ENCODE measurements at places on chromosomes 5 and 9.

GRCh38 chr5:76479973-76480667, 77.0 kb downstream of the IQGAP2 start:
- no peak for DNase-seq

- no peak for DNase-seq
Measured at GRCh38 chr5:98905857-98906688, 22.7 kb downstream of the CHD1 start.

- no peak for DNase-seq
Measured at GRCh38 chr5:62343428-62343827, 37.4 kb downstream of the KIF2A start.

GRCh38 chr9:113741886-113742854, 133.9 kb upstream of the ZNF618 start:
- no peak for DNase-seq

- no peak for DNase-seq
Measured at GRCh38 chr5:57414857-57415256, 67.8 kb downstream of the ACTBL2 start.

DNA sequence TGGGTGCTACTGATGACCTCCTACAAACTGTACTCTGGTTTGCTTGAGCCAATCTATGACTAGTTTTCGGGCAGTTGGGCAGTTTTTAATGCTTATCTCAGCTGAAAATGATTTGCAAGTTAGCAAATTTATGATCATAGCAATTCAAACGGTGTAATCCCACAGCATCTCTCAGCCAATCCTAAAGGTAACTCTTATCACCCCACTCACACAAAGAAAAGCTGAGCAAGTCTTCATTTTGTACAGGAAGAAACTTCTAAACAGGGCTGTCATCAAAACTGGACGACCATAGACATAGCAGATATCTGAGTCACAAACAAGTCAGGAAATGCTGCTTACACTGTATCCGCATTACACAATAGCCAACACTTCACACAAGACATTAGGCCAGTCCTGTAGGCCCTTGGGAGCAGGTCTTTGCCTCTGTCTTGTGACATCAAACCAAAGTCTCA, 2.6 kb upstream of the ENC1 start:
- DNase-seq = no peak

GRCh38 chr9:7103771-7104170, 346.0 kb downstream of the KDM4C start:
- DNase-seq = no peak

DNA sequence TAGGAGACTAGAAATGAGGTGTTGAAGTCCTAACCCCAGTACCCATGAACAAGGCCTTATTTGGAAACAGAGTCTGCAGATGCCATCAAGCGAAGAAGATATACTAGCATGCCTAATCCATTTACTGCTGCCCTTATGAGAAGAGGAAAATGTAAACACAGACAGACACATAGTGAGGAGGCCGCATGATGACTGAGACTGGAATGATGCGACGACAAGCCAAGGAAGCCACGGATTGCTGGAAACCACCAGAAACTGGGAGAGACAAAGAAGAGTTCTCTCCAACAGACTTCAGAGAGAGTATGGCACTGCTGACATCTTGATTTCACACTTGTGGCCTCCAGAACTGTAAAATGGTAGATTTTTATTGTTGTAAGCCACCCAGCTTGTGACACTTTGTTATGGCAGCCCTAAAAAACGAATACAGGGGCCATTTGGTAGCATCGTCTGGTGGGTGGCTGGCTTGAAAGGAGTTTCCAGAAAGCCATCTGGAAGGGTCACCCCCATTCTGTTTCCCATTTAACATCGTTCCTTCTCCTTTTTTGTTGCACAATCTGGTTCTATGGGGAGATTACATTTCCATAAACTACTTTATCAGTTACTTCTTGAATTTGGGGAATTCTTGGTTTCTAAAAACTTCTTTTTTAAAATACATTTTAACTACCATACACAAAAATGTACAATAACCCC, 193.1 kb downstream of the HSD17B3 start:
- no peak for DNase-seq
